Activated CD4-positive, alpha-beta T cell treated with anti-CD3 and anti-CD28 coated beads, Interleukin-2, amount 10 ng/mL, durations not matched to agents 24 days and 14 days (primary cell): ENCODE measurements at places on chromosomes 11 and 22.

- H3K4me3 ChIP-seq: peak overlapping the region; percentile 58
- DNase-seq: no peak
- peaks cover 67% of the 10 kb centered on the region for H3K27me3 ChIP-seq
Observed at GRCh38 chr11:9092072-9092471, 673 bp upstream of the SCUBE2 start.

DNA sequence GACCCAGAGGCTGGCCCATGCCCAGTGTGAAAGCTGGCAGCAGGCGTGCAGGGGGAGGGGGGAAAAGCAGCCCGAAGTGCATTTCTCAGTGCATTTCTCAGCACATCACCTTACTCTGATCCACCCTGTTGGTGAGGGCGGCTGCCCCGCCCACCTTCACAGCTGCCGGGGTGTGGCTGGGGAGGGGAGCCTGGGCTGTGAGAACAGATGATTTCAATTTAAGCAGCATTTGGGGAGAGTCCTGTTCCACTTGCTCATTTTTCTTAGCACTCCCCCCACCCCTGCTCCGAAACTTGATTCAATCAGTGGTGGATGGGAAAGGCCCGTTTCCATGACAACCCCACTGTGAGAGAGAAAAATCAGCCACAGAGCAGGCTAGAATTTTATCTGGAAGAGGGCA is 84.8 kb downstream of the SNX19 start:
- H3K27ac ChIP-seq: no peak overlapping the region
- H3K27me3 ChIP-seq: peaks cover 9% of the 10 kb centered on the region
- DNase-seq: no peak

DNA sequence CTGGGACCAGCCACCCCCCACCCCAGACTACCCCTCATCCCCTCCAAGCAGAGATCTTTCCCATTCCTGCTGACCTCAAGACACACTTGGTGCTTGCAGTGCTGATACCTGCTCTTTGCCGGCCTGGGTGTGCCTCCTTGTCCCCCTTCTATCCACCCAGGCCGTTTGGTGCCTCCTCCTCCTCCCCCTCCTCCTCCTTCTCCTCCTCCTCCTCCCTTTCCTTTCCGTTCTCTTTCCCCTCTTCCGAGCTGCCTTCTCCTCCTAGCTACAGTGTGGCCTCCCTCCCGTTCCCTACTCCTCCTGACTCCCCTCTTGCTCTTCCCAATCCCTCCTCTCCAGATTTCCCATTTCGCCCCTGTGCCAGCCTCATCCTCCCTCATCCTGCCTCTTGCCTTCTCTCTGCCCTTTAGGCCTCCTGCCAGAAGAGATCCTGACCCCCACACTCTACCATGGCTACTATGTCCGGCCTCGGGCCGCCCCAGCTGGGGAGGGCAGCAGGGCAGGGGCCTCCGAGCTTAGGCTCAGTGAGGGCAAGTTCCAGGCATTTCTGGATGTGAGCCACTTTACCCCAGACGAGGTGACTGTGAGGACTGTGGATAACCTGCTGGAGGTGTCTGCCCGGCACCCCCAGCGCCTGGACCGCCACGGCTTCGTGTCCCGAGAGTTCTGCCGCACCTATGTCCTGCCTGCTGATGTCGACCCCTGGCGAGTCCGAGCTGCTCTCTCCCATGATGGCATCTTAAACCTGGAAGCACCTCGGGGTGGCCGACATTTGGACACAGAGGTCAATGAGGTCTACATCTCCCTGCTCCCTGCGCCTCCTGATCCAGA is 712 bp downstream of the HSPB2 start:
- no peaks in the 10 kb centered on the region for H3K4me1 ChIP-seq
- peaks cover 60% of the 10 kb centered on the region for H3K27me3 ChIP-seq
- H3K36me3 ChIP-seq: no peaks in the 10 kb centered on the region
- H3K27ac ChIP-seq: no peak overlapping the region

GRCh38 chr22:30301995-30302809 is 12.9 kb upstream of the CASTOR1 start:
- H3K4me1 ChIP-seq: peaks cover 76% of the 10 kb centered on the region
- H3K4me3 ChIP-seq: peak overlapping the region; percentile 55
- H3K27me3 ChIP-seq: no peaks in the 10 kb centered on the region
- H3K36me3 ChIP-seq: peaks cover 29% of the 10 kb centered on the region

DNA sequence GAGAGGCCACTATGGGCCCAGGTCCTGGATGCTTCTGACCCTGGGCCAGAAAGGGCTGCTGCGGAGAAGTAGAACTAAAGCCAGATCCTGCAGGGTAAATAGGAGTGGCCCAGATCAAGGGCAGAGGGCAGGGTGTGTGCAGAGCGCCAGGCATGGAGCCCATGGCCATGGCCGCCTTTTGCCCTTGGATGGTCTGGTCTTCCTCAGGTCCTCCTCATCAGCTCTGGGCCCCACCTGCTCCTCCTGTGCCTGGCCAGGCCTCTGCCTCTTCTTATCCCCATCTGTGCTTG is 277.6 kb downstream of the BRD1 start:
- H3K4me1 ChIP-seq: no peaks in the 10 kb centered on the region
- peaks cover 4% of the 10 kb centered on the region for H3K36me3 ChIP-seq
- H3K4me3 ChIP-seq: no peak overlapping the region
- no peak overlapping the region for H3K27ac ChIP-seq
- no peak for DNase-seq
- H3K27me3 ChIP-seq: no peaks in the 10 kb centered on the region

DNA sequence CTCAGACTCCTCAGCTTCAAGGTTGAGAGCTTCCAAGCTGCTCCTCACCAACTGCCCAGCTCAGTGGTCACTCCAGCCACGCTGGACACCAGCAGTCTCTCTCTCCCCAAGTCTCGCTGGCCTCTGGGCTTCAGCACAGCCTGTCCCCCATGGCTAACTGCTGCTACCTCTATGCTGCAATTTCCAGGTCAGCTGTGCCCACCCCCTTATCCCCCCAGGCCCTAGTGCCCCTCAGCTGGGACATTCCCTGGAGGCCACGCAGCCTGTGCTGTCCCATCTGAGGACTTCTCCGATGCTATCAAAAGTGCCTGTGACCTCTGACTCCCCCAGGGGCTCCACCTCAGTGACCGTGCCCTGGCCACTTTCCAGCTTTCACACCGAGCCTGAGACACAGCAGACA is 37.5 kb upstream of the PHF21B start:
- no peak overlapping the region for H3K4me3 ChIP-seq
- no peak for DNase-seq
- H3K27ac ChIP-seq: no peak overlapping the region
- H3K36me3 ChIP-seq: no peaks in the 10 kb centered on the region

DNA sequence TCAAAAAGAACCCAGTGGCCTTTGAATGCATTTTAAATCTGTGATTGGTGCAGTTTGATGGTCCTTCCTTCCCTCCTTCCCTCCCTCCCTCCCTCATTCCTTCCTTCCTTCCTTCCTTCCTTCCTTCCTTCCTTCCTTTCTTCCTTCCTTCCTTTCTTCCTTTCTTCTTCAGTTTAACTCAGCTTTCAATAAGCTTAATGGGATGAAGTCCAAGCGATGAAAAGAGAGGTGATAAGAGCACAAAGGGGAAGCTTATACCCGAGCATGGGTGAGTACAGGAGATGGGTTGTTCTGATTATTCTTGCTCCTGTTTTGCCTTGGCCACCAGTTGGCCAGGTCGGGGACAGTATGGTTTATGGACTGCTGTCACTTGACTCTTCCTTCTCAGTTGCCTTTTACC is 605.6 kb downstream of the NTM start:
- H3K27me3 ChIP-seq: no peaks in the 10 kb centered on the region
- H3K27ac ChIP-seq: no peak overlapping the region
- no peak overlapping the region for H3K4me3 ChIP-seq
- H3K4me1 ChIP-seq: no peaks in the 10 kb centered on the region

- DNase-seq: peak; percentile 88
- H3K4me1 ChIP-seq: peaks cover 18% of the 10 kb centered on the region
- peaks cover 2% of the 10 kb centered on the region for H3K27me3 ChIP-seq
- peak overlapping the region; percentile 95 for H3K27ac ChIP-seq
- H3K4me3 ChIP-seq: peak overlapping the region; percentile 98
Observed at GRCh38 chr11:64810891-64811272, 531 bp upstream of the MEN1 start.

DNA sequence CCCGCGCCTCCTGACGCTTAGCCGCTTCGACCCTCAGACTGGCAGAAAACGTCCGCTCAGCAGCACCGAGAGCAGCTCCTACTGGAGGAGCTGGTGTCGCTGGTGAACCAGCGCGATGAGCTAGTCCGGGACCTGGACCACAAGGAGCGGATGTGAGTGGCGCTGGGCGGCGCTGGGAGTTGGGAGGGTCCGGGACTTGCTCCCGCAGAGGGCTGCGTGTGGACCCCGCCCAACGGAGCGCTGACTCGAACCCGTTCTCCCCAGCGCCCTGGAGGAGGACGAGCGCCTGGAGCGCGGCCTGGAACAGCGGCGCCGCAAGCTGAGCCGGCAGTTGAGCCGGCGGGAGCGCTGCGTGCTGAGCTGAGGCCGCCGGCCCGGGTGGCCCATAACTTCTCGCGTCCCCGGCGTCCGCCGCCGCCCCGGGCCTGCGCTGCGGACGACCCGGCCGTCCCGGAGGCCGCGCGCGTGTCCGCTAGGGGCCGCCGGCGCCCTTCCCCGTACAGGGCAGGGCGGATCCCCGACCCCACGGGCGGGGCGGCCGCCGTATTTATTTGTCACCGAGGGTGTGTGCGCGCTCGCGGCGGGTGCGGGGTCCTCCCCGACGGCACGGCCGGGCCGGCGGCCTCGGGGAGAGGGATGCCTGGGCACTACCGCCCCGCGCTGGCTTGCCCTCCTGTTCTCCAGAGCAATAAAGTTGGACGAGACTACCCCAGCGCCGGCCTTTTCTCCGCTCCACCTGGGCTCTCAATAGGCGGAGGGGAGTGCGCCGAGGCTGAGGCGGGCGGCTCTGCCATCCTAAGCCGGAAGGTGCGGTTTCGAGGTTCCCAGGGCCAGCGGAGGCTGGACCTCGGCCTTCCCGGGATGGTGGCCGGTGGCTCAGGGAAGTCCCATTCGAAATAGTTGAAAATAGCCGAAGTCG is 3.4 kb downstream of the KCNK7 start:
- no peak for DNase-seq
- peaks cover 40% of the 10 kb centered on the region for H3K36me3 ChIP-seq
- H3K27me3 ChIP-seq: no peaks in the 10 kb centered on the region
- H3K4me3 ChIP-seq: no peak overlapping the region
- peaks cover 34% of the 10 kb centered on the region for H3K4me1 ChIP-seq

- DNase-seq: no peak
- no peaks in the 10 kb centered on the region for H3K36me3 ChIP-seq
- no peaks in the 10 kb centered on the region for H3K4me1 ChIP-seq
- H3K27me3 ChIP-seq: peaks cover 6% of the 10 kb centered on the region
- H3K4me3 ChIP-seq: no peak overlapping the region
- no peak overlapping the region for H3K27ac ChIP-seq
Observed at GRCh38 chr11:118806400-118806799, 15.4 kb upstream of the DDX6 start.

DNA sequence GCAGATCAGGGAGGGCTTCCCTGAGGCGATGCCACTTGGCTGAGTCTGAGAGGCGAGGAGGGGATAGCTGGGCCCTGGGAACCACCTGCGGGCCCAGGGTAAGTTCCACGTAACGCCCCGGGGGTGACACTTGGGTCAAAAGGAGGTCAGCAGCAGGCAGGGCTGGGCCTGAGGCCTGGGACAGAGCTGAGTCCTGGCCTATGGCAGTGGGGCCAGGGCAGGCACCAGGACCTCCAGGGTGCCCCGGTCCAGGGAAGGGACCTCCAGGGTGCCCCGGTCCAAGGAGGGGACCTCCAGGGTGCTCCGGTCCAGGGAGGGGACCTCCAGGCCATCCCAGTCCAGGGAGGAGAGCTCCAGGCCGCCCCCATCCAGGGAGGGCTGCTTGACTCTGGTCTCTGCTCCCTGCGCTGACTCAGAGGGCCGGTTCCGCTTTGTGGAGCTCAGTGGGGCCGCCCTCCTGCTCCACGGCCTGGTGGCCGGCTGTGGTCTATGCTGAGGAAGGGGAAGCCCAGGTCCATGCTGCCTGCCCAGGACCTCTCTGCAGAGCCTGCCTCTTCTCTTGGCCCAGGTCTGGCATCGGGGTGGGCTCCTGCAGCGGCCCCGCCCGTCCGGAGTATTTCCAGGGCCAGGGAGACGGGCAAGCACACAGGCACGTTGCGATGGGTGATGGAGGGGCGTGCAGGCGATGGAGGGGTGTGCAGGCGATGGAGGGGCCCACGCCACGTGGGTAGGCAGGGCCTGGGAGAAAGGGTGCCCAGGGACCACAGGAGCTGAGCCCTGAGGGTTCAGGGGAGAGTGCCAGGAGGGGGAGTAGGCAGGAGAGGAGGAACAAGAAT is 19.5 kb upstream of the WNT7B start:
- no peak for DNase-seq
- H3K4me3 ChIP-seq: no peak overlapping the region
- no peak overlapping the region for H3K27ac ChIP-seq
- H3K4me1 ChIP-seq: no peaks in the 10 kb centered on the region

DNA sequence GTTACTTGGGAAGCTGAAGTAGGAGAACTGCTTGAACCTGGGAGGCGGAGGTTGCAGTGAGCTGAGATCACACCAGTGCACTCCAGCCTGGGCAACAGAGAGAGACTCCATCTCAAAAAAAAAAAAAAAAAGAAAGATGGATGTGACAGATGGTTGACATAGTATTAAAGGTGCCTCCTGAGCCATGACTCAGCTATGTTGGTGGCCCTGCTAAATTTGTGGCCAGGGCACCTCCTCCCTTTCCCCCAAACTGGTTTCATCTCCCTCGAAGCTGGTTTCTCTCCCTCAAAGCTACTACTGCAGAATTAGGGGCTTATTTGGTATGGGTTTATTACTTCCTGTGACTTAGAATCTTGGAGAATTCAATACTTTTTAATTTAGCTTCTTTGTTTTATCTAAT is 31.5 kb downstream of the SDHD start:
- peaks cover 1% of the 10 kb centered on the region for H3K36me3 ChIP-seq
- H3K27me3 ChIP-seq: no peaks in the 10 kb centered on the region
- DNase-seq: no peak
- H3K27ac ChIP-seq: no peak overlapping the region

DNA sequence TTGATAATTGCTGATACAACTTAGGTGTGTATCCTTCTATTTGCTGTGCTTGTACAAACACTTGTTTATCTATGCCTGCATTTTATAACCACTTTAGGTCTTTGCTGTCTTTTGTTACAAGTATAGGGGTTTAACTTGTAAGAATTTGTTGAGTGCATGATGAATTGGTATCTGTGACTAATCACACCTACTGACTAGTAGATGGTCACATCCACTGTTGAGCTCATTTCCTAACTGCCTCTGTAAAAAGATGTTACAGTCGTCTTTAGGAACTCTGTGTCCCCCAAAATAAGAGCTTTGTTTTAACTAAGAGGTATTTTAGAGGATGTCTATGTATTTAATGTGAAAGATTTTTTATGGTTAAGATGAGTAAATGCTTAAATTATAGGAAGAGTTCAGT is 60.5 kb downstream of the HIPK3 start:
- DNase-seq: no peak
- H3K36me3 ChIP-seq: no peaks in the 10 kb centered on the region
- no peaks in the 10 kb centered on the region for H3K27me3 ChIP-seq

DNA sequence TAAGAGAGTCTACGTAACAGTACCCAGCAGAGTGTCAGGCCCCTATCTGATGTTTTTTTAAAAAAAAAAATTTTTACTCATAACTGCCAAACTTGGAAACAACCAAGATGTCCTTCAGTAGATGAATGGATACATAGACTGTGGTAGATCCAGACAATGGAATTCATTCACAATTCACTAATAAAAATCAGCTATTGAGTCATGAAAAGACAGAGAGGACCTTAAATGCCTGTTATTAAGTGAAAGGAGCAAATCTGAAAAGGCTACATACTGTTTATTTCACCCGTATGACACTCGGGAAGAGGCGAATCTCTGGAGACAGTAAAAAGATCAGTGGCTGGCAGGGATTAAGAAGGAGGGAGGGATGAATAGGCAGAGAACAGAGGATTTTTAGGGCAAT is 541.4 kb upstream of the TENM4 start:
- no peak overlapping the region for H3K4me3 ChIP-seq
- H3K4me1 ChIP-seq: no peaks in the 10 kb centered on the region
- H3K27me3 ChIP-seq: no peaks in the 10 kb centered on the region
- H3K27ac ChIP-seq: no peak overlapping the region
- no peak for DNase-seq
- no peaks in the 10 kb centered on the region for H3K36me3 ChIP-seq
